ENCODE measurements at places on chromosomes 4 and X.

- DNase-seq = no peak
Observed at GRCh38 chr4:45324455-45325417, 598.4 kb upstream of the GNPDA2 start.

DNA sequence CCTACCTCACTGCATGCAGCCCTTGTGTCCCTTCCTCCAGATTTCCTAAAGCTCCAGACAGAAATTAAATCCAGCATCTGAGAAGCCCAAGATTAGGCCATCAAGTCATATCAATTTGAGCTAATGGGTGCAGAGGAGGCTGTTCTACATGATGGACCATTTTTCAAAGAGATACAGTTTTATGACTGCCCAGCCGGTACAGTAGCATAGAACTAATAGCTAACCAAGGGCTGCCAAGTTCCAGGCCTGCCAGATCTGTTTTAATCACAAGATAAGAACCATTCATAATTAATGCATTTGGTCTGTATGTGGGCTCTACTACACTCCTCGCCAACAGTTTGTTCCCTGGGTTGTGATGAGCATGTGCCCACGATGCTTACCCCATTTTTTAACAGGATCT lies 73.9 kb upstream of the PLAC1 start:
- DNase-seq = no peak

- DNase-seq = no peak
Observed at GRCh38 chr4:7656244-7656800, 221.6 kb upstream of the PSAPL1 start.

- DNase-seq = no peak
Observed at GRCh38 chrX:153377727-153378126, 23.4 kb downstream of the PNMA6E start.

GRCh38 chrX:33252306-33252825 lies 41.0 kb upstream of the DMD start:
- no peak for DNase-seq

GRCh38 chrX:54639018-54639345 lies 109.0 kb downstream of the GNL3L start:
- DNase-seq = no peak

- DNase-seq = no peak
Observed at GRCh38 chr4:177802162-177802561, 359.9 kb upstream of the AGA start.

DNA sequence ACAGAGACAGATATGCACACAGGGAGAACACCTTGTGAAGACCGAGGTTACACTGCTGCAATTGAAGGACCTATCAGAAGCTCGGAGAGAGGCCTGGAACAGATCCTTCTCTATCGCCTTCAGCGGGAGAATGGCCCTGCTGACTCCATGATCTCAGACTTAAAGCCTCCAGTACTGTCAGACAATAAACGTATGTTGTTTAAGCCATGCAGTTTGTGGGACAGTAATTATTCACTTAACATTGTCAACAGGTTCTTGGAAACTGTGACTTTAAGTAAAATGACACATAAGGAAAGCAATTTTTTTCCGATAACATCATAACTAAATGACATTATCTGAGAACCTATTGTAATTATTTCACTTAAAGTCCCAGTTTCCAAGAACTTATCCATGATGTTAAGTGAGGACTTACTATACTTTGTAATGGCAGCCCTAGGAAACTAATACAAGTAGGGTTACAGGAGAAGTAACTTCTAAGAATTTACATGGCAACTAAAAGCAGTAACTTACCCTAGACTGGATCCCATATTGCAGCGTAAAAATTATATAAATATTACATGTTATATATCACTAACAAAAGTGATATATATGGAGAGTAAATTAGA lies 180.8 kb upstream of the MAB21L2 start:
- DNase-seq = no peak

DNA sequence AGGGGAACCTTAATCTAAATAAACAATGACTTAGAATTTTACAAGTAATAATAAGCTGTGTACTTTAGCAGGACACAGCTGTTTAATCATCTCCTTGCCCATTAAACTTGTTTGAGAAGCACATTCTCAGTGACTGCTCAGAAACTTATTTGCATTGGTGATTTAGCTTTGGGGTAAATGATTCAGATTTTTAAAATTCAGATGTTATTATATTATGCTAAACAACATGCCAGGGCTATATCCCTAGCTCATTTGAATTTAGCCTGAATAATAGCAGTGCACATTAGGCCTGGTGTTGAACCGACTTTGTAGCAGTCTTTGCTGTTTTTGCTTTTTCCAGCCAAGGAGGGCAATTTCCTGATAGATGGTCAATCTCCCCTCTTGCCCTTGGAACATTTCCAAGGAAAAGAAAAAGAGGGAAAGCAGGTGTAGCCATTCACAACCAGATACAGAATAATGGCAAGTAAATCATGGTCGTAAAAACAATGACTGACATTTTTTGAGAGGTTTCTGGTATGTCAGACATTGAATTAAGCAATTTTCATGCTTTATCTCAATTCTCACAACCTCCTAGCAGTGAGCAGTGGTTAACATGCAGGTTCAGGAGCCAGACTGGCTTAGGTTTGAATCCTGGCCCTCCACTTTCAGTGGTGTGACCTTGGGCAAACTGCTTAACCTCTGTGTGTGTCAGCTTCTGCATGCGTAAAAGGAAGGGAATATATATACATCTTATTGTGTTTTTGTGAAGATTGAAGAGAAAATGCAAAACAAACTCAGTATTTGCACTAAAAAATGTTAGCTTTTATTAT lies 16.8 kb downstream of the ARHGEF38 start:
- DNase-seq = no peak

DNA sequence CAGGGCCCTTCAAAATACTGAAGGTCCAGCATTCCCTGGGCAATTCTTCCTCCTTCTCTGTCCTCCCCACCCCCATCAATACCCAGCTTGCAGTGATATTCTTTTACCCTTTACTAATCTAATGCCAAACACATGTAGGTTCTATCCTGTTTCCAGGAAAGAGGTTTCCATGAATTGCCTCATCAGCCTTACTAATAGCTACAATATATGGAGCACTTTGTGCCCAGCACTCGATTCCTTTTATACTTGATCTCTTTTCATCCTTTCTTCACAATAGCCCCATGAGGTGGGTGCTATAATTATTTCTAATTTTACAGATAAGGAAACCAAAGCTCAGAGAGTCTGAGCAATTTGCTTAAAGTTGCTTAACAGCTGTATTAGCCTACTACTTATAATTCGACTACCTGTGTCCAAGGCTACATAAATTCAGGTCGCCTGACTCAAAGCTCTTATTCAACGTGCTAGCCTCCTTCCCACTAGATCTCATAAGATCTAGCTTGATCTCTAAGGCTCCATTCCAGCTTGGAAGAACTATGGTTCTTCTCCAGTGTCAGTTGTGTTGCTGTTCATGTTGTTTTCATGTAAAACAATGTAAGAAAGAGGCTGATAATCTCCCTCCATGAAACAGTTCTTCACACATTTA lies 229.6 kb upstream of the PGRMC2 start:
- DNase-seq = peak; percentile 82

- no peak for DNase-seq
Observed at GRCh38 chr4:153119626-153120025, 84.6 kb upstream of the TRIM2 start.

DNA sequence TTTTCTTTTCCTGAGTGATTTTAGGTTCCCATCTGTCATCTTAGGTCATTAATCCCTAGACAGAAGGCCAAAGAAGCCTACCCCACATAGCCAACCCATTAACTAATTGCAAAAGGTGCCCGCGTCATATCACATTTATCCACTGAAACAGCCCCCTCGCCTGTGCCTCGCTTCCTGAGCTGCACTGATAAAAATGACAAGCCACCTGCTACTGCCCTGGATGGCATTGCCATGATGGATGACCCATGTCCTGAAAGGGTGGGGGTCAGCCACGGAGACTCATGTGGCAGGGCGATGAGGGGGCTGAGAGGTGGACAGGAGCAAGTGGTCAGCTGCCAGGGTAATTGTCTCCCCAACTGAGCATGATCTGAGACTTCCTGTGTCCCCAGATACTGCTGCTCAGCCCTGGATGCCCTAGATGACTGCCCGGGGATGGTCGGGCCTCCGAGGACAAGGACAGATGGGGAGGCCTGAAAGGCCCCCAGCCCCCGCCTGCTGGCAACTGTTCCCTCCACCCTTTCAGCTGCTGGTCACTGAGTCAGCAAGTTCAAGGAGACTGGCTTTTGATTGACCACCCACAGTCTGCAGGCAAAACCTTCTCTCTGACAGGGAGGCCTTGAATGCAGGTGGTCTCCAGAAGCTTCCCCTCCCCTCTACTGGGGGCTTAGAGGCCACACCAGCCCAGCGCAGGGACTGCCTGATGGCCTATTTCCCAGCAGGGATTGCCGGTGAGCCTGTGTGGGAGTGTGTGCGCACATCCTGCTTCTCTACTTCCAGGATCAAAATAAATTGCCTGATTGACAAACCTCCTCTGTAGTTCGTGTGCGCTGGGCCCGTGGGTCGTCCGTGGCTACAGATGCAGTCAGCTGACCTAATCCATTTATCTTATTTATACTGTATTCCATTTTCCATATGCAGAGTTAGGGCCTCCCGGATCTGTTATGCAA lies 496.3 kb downstream of the BCOR start:
- DNase-seq = no peak

- DNase-seq = no peak
Observed at GRCh38 chr4:26779674-26780073, 81.0 kb upstream of the STIM2 start.

DNA sequence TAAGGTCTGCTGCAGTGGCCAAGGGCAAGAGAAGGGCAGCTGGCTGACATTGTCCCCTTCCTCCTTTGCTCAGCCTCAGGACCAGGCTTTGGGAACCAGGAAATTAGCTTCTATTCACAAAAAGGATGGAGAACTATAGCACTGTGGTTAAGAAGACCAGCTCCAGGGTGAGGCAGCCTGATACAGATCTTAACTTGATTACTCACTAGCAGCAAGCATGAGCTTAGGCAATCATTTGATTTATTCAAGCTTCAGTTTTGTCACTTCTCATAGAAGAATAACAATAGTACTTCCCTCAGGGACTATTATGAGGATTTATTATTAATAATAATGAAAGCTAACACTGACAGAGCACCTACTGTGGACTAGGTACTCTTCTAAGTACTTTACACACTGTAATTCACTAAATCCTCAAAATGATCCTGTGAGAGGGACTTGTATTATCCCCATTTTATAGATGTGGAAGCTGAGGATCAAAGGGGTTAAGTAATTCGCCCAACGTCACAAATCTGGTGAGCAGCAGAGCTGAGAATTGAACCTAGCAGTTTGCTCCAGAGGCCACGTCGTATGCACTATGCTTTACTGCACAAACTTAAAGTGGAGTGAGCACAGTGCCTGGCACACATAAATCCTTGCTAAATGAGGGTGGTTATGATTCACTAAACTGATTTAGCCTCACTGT lies 130.4 kb upstream of the PAK3 start:
- DNase-seq = no peak

DNA sequence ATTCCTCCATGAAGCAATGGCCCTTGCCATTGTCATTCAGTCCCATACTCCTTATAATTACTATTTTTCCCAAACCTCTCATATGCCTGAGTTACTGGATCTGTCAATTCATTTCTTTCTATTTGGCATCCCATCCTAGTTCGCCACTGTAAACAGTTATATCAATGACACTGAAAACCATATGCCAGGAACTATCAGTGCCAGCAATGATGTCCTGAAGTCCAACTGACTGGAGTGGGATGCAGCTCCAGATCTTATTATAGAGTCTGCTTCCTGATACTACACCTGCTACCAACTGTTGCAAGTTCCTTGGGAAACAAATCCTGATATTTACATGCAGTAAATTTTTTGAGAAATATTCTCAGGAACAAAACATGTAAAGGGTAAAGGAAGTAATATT lies 27.0 kb upstream of the BANK1 start:
- no peak for DNase-seq

- DNase-seq = no peak
Observed at GRCh38 chr4:40308528-40309122, 26.5 kb upstream of the CHRNA9 start.

DNA sequence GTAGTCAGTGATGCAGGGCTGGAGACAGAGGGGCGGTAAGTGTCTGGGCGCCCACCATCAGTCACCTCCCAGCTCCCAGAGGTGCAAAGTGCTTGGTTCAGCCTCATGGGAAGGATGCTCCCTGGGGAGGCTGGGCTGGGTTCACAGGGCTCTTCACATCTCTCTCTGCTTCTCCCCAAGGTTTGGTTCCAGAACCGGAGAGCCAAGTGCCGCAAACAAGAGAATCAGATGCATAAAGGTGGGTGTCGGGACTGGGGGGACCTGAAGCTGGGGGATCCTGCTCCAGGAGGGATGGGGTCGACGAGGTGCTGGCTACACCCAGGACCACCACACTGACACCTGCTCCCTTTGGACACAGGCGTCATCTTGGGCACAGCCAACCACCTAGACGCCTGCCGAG lies 10.1 kb downstream of the SHOX start:
- no peak for DNase-seq

GRCh38 chrX:70262952-70263567 lies 3.1 kb upstream of the P2RY4 start:
- peak; percentile 1 for DNase-seq

DNA sequence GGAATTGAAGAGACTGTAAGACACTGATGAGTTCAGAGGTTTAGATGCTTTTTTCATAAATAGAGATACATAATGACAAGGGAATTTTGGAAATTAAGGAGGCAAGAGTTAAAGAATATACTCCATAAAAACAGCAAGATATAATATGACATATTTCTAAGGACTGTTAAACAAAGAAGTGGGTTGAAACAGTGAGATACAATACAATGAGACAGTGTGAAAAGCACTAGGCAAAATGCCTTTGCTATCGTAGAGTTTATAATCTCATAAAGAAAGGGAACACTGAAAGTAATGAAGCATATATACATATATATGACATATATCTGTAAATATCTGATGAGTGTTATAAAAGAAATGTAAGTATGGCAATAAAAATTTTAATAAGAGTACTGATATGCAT lies 1496.2 kb downstream of the TECRL start:
- DNase-seq = no peak

DNA sequence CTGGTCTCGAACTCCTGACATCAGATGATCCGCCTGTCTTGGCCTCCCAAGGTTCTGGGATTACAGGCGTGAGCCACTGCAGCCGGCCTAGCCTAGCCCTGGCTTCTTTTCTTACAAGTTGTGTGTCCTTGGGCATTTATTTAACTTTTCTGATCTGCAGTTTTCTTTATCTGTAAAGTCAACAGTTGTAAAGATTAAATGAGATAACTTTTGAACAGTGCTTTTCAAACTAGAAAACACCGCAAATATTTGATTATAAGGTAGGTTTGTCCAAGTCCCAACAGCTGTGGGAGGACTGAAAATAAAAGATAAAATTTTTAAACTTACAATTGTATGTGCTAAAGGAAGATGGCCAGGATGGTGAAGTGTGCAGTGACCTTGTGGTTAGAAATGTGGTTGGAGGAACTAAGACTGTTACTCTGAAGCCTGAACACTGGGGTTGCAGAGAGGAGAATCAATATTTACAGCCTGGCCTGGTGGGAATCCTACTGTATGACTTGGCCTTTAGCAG lies 44.8 kb downstream of the GSX2 start:
- DNase-seq = no peak

All from fibroblast of skin of left quadriceps (primary cell).